Activated CD4-positive, alpha-beta memory T cell treated with anti-CD3 and anti-CD28 coated beads for 36 hours (primary cell): ENCODE measurements at places on chromosomes 11 and 22. TPM values are rescaled to one million over a fixed set of nuclear protein-coding genes. Genes with fewer than 3 reads are reported as not detected.

GGT5 gene
- total RNA-seq, result not detected

DDX17 gene
- 353 TPM for total RNA-seq

IL10RA gene
- total RNA-seq, result 114 TPM

GGTLC3 gene
- total RNA-seq, result not detected

TRPC6 gene
- not detected for total RNA-seq

P2RX3 gene
- not detected for total RNA-seq

OR6T1 gene
- total RNA-seq, result not detected

CDC42EP2 gene
- total RNA-seq, result not detected

DEFB108B gene
- not detected for total RNA-seq

MYO7A gene
- total RNA-seq, result 0.29 TPM

SLCO2B1 gene
- total RNA-seq, result not detected

OR52N4 gene
- 0.62 TPM for total RNA-seq

TEX12 gene
- total RNA-seq, result not detected

KRTAP5-10 gene
- total RNA-seq, result not detected

MUC2 gene
- total RNA-seq, result not detected

IFITM10 gene
- 0.29 TPM for total RNA-seq

MGAT3 gene
- 0.05 TPM for total RNA-seq

KCTD17 gene
- total RNA-seq, result 46.0 TPM

DMC1 gene
- total RNA-seq, result 20.1 TPM

CARD16 gene
- total RNA-seq, result 8.6 TPM

AQP11 gene
- 0.48 TPM for total RNA-seq

OR5AR1 gene
- not detected for total RNA-seq

FGF3 gene
- total RNA-seq, result not detected

TSGA10IP gene
- total RNA-seq, result not detected

C11orf97 gene
- total RNA-seq, result not detected

LGR4 gene
- total RNA-seq, result 0.67 TPM

ASCL2 gene
- 1.5 TPM for total RNA-seq

RIMBP3B gene
- 0.48 TPM for total RNA-seq

ILK gene
- total RNA-seq, result 89.2 TPM

MOV10L1 gene
- not detected for total RNA-seq

ABTB2 gene
- total RNA-seq, result 1.9 TPM

OR51I1 gene
- not detected for total RNA-seq

TBRG1 gene
- 33.5 TPM for total RNA-seq

ZNF214 gene
- not detected for total RNA-seq

OR5D13 gene
- total RNA-seq, result not detected

PGAP2 gene
- 30.2 TPM for total RNA-seq
